AG20443 (cell line): ENCODE measurements at places on chromosomes 4 and X.

- no peak for DNase-seq
These were observed 552.6 kb downstream of the TRIML1 start for GRCh38 chr4:188691811-188692210.

- no peak for DNase-seq
These were observed 111.4 kb downstream of the SH3KBP1 start for GRCh38 chrX:19775830-19776485.

- DNase-seq = peak; percentile 56
These were observed 61.5 kb upstream of the GATB start for GRCh38 chr4:151822331-151822730.

GRCh38 chr4:117357437-117357836, 272.1 kb upstream of the TRAM1L1 start:
- DNase-seq = no peak

- DNase-seq = no peak
These were observed 171.8 kb upstream of the TBL1X start for GRCh38 chrX:9293051-9293496.

- no peak for DNase-seq
These were observed 21.5 kb downstream of the HHIP start for GRCh38 chr4:144667500-144667899.

DNA sequence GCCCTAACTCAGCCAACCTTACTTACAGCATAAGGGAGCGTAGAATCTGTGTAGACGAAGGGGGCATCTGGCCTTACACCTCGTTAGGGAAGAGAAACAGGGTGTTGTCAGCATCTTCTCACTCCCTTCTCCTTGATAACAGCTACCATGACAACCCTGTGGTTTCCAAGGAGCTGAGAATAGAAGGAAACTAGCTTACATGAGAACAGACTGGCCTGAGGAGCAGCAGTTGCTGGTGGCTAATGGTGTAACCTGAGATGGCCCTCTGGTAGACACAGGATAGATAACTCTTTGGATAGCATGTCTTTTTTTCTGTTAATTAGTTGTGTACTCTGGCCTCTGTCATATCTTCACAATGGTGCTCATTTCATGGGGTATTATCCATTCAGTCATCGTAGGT, 14.6 kb downstream of the PLP1 start:
- DNase-seq = no peak

DNA sequence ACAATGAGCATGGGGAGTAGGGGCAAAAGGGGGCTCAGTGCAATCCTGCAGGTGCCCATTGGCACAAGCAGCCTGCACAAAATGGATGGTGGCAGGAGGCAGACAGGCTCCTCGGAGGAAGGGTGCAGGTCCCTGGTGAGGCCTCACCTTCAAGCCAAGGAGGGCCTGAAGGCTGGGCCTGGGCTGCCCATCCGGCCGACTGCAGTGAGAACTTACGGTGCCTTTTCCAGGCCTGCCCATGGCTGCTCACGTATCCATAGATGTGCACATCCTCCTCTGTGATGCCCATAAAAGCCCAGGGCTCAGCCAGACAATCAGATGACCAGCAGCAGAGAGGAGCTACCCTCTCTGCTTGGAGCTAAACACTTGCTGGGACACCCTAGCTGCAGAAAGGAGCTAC, 1089.8 kb downstream of the PCDH18 start:
- no peak for DNase-seq

GRCh38 chrX:55030271-55031205, at the start of gene ALAS2:
ALAS2 (minus strand) TSS chrX:55030977; CDS start chrX:55026000, 4,977 bp downstream.
- no peak for DNase-seq

DNA sequence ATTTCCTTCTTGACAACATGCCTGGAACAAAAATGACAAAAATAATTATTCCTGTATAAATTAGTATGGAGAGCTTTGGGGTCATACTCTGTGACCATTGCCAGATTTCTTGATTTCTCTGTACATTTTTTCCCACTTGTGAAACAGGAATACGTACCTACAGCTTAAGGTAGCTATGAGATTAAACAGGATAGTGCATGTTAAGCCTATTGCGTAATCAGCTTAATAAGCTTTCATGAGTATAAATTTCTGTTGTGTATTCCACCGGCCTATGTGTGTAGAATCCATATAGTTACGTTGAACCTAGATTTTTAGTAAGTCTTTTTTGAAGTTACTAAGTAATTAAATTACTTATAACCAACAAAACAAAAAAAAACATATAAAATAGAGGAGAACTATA, 334.9 kb downstream of the DCTD start:
- no peak for DNase-seq

GRCh38 chrX:9906919-9907318, 60.2 kb upstream of the CLDN34 start:
- no peak for DNase-seq

DNA sequence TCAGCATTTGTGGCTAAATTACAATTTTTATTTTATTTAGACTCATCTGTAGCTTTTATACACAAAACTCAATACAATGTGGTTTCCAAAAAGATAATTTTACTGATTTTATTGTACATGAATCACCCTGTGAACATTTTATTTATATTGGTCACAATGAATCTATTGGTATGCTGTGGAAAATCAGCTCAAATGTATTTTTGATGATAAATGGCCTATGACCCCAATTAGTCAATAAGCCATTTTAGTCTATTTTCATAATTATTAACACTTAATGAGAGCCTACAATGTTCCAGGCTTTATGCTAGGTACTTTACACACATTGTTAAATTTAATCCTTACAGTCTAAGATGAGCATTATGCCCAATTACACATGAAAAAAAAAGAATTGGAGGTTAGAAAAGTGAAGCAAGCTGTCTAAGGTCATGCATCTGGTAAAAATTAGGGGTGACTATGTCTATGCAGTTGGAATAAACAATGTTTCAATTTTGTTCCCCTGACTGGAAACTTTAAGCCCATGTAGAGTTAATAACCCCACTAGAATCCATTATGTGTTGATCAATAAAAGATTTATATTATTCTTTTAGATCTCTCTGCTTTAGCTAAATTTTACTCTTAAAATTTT, 344.7 kb downstream of the PABPC4L start:
- DNase-seq = no peak

GRCh38 chr4:173860094-173860493, 330.1 kb upstream of the HAND2 start:
- DNase-seq = no peak

DNA sequence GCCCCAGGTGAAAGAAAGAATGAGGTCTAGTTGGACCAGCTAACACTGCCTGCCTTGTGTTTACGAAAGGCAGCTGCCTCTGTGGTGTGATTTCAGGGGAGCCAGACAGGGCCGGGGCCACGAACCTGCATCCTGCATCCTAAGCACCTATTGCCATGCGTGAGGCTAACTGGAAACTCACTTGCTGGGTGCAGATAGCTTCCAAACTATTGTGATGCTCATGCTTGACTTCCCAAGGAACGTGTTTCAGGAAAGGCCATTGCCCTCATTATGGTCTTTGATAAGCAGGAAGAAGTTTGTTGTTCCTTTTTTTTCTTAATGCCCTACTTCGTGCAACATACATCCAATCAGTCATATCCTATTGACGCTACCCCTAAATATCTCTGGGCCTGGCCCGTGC, 2.3 kb upstream of the IRF2 start:
- DNase-seq = no peak

DNA sequence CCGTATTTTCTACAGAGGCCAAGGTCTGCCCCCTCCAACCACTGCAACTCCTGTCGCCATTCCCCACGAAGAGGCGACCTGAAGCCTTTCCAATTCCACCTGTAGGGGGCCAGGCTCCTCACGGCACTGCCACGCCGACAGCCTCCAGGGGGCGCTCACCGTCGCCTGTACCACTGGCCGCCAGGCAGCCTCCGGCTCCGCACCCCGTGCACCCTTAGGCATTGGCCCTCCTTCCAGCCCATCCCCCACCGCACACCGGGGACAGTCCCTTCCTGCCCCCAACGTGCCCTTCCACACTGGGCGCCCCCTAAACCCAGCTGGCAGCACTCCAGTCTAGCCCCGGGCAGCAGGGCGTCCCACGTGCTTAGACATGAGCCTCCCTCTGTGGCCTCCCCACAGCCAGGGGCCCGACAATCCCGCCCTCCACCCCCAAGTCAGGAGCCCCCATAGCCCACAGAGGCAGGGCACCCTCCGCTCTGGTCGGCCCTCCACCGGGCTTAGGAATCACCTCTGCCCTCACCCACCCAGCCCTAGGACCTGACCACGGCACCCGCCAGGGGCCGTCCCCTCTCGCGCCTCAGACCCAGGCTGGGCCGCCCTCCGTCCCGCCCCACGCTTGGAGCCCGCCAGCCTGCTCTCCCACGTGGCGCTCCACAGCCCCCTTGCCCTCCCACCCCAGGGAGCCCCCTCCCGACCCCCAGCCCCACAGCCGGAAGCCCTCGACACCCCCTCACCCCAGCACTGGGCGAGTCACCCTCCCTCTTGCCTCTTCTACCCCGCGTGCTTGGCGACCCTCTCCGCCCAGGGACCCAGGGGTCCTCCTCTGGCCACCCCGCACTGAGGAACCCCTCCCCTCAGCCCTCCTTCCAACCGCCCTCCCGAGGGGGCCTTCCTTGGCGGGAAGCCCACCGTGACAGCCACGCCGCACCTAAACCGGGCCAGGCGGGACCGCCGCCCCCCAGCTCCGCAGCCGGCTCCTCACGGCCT, 711 bp downstream of the PNMA6E start:
- peak; percentile 49 for DNase-seq

- no peak for DNase-seq
These were observed 87.4 kb downstream of the EMCN start for GRCh38 chr4:100430451-100430850.

GRCh38 chr4:74284053-74284452, 24.2 kb upstream of the EPGN start:
- DNase-seq = peak; percentile 28

DNA sequence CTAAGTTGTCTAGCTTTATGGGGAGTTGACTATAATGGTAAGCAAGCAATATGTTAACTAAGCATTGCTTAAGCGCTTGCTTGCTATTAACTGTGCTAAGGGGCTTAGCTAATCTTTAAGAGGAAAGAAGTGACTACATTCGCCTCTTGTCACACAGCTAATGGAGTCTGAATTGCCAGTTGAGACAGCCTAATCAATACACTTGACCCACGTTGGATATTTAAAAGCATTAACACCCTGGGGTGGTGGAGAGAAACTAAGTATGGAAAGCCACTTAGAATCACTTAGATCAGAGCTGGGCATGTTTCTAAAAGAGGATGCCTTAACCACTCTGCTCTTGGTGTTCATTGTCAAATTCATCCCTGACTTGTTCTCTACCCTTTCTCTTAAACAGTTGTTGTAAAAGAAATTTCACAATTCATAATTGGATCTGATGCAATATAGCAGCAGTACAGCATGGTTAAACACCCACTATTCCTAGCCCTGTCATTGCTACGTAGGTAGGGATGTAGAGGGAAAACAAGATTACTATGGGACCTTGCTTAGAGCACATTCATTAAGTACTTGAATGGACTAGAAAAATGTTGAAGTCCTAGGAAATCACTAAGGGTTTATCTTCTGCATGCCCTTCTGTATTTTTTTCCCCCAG, 3.5 kb downstream of the ZAR1 start:
- no peak for DNase-seq
